NCI-H1417 treated with DMSO at 0.1 percent for 48 hours (cell line): ENCODE measurements at places on chromosomes 7 and 10.

DNA sequence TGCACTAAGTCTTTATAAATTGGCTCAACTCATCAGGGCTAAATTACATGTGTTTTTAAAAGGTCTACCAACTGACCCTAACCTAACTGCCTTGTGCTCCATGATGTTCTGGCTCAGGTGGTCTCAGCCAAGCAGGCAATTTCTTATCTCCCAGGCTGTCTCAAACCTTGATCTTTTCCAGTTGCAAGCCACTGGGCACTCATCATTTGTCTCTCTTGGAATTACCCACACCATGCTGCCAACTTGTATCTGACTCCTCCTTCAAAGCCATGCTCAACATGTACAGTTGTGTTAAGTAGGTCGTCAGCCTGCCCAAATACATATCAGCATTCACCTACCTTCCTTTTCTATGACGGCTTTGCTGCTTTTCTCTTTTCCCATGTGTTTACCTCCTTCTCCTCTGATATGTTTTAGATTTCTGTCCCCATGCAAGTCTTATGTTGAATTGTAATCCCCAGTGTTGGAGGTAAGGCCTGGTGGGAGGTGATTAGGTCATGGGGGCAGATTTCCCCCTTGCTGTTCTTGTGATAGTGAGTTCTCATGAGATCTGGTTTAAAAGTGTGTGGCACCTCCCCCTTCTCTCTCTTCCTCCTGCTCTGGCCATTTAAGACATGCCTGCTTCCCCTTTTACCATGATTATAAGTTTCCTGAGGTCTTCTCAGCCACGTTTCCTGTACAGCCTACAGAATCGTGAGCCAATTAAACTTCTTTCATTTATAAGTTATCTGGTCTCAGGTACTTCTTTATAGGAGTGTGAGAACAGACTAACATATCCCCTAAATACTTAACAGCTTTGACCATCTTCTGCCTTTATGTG, 130.0 kb downstream of the ELAPOR2 start:
- no peak for DNase-seq

DNA sequence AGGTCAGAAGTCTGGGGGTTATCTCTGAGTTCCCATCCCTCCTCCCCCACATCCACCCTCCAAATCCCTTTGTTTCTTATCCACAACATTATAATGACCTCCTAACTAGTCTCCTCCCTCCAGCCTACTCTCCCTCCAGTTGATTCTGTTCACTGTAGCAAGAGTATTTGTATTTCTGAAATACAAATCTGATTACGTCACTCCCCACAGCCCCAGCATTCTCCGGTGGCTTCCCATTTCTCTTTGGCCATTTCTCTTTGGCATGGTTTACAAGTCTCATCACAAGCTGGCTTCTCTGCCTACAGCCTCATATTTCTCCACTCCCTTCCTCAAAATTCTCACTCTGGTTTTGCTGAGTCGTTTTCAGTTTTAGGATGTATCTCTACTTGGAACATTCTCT, 24.6 kb upstream of the MRPS33 start:
- no peak for DNase-seq

DNA sequence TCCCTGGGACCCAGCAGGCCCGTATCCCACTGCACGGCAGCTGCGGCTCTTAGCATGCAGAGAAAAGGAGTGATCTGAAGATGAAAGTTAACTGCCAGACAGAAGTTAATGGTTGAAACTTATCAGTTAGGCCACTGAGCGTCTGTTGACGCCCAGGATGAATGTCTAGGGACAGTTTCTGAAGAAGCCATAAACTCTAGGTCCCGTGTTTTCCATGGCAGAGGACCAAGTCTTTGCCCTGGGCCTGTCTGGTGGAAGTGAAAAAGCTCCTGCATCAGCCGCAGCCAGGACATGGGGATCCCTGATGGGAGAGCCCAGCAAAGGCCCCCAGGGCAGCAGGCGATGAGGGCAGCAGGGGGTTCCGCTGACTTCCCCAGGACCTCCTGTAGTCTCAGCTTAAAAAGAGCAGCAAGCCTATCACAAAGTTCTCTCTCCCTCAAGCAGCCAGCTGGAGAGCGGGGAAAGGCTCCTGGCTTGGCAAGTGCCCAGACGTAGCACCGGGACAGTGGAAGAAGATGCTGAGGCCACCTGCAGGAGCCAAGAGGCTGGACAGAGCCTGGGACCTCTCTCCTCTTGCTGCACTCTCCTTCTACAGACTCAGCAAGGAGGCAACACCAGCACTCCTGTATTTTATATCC, 79.6 kb downstream of the TNS3 start:
- DNase-seq = no peak

- no peak for DNase-seq
These were observed 37.1 kb downstream of the STARD3NL start for GRCh38 chr7:38215115-38215514.

GRCh38 chr10:132497861-132498561, 39.6 kb upstream of the INPP5A start:
- DNase-seq = no peak

- DNase-seq = no peak
These were observed 599.0 kb downstream of the TYW1 start for GRCh38 chr7:67595431-67596180.

GRCh38 chr10:105545101-105545500, 904.0 kb downstream of the SORCS3 start:
- no peak for DNase-seq

- DNase-seq = no peak
These were observed 303.1 kb downstream of the ARHGAP12 start for GRCh38 chr10:31625566-31625965.

GRCh38 chr7:5603241-5604140, 178.0 kb downstream of the RNF216 start:
- no peak for DNase-seq

DNA sequence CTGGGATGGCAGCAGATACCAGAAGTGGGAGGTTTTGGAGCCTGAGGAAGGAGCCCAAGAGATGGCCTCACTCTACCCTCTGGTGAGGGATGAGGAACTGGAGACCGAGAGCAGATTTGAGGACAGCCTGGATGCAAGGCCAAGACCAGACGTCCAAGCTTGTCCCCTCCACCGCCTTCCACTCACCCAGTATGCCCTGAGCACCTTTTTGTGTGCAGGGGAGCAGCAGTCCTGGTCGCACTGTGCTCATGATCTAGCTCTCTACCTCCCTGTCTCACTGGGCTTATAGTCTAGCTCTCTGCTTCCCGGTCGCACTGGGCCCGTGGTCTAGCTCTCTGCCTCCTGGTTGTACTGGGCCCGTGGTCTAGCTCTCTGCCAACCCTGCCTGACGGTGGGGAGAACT, 33.6 kb upstream of the CHST15 start:
- no peak for DNase-seq

GRCh38 chr10:103765981-103766380, 89.4 kb downstream of the SH3PXD2A start:
- no peak for DNase-seq

DNA sequence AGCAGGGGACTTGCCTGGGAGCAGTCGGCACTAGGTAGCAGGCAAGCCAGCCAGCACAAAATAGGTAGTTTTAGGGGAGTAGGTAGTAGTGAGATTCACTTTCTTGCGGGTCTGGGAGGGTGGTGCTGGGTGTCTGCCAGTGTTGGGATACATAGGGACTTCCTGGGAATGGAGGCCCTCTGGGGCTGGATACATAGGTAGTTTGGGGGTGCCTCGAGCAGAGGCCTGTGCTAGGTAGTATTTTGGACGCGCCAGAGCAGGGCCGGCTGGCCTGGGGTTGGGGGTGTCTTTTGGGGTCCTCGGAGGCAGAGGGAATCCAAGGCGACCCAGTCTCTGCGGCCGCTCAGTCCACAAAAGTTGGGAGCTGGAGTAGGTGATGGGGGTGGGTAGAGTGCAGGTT, 2.0 kb upstream of the HOXA3 start:
- DNase-seq = no peak

GRCh38 chr10:133157662-133158436, 2.2 kb upstream of the KNDC1 start:
- no peak for DNase-seq

DNA sequence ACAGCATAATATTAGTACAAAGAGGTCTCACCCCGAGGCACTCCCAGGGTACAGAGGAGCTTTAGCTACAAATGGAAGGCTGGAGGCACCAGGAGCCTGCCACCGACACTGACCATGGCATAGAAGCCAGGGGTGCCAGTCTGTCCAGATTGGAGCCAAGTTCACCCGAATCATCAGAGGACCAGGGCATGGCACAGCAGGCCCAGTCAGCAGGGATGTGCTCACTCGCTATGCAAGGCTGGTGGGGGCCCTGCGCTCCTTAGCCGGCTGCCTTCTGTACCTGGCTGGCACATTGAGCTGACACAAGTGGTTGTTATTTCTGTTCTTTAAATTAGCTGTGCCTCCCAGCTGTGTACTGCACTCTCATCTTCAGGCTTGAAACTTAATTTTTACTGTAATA, 149.3 kb downstream of the TCERG1L start:
- DNase-seq = no peak

DNA sequence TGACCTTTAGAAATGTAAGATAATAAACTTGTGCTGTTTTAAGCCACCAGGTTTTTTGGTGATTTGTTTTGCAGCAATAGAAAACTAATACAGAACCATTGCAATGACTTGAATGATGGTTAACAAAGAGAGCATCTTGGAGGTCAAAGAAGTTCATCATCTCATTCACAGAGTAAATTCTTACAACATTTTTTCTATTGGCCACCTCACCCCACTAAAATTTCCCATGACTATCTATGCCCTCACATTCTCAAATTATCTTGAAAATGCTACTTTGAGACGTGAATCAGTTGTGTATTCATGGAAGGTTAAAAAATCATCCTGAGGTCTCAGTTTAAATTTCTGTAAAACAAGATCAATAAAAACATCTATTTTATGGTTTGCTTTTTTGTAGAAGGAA, 754.2 kb downstream of the SORCS1 start:
- no peak for DNase-seq

- DNase-seq = no peak
These were observed 103.7 kb upstream of the INSYN2A start for GRCh38 chr10:127299956-127300689.

DNA sequence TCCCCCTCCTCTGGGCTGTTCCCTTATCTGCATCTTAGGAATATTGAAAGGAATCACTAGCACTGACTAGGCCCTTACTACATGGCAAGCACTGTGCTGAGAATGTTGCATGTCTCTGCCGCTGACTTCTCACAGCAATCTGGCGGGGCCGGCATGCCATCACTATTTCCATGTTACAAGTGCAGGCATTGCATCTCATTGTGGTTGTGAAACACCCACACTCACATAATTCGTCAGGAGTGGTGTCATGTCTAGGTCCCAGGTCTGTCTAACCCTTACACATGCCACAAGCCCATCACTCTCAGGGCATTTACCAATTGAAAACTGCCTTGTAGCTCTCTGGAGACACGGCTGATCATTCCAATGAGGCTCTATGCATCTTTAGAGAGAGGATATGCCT, 8.5 kb upstream of the IL2RA start:
- DNase-seq = no peak

DNA sequence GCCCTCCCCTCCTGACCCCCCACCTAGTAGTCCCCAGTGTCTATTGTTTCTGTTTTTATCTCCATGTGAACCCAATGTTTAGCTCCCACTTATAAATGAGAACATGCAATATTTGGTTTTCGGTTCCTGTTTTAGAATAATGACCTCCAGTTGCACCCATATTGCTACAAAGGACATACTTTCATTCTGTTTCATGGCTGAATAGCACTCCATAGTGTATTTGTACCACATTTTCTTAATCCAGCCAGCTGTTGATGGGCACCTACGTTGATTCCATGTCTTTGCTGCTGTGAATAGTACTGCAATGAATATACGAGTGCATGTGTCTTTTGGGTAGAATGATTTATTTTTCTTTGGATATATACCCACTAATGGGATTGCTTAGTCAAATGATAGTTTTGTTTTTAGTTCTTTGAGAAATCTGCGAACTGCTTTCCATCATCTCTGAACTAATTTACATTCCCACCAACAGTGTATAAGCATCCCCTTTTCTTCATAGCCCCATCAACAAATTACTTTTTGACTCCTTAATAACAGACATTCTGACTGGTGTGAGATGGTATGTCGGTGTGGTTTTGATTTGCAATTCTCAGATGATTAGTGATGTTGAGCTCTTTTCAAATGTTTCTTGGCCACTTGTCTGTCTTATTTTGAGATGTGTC, 128.4 kb upstream of the PHYHIPL start:
- DNase-seq = no peak

GRCh38 chr7:26735976-26736600, 128.3 kb downstream of the SKAP2 start:
- no peak for DNase-seq

DNA sequence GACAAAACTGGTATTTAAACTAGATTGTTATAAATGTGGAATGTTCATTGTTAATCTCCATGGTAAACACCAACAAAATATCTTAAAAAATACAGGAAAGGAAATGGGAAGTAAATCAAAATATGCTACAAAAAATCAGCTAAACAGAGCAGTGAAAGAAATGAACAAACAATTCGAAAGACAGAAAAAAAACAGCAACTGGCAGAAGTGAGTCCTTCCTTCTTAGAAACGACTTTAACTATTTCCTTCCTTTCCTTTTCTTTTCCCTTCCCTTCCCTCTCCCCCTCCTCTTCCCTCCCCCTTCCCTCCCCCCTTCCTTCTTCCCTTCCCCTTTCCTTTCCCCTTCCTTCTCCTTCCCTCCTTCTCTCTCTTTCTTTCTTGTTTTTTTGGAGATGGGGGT, 12.8 kb downstream of the ZNF248 start:
- no peak for DNase-seq

DNA sequence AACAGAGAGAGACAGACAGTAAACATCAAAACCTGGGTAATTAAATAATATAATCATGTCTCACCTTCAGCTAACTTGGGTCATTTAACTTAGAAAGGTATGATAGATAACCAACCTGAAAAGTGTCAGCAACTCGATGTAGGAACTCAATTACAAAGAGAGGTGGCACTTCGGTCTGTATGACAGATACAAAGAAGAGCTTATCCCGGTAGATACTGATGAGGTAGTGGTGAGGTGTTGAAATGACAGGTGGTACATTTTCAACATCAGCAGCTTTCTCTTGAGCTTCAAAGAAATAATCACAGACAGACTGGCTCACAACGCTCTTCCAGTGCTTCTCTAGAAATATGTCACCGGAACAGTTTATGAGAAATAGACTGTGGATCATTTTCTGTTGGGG, 12.6 kb downstream of the AP3M1 start:
- no peak for DNase-seq

- no peak for DNase-seq
These were observed 668 bp downstream of the GPR37 start for GRCh38 chr7:124764847-124765400.

DNA sequence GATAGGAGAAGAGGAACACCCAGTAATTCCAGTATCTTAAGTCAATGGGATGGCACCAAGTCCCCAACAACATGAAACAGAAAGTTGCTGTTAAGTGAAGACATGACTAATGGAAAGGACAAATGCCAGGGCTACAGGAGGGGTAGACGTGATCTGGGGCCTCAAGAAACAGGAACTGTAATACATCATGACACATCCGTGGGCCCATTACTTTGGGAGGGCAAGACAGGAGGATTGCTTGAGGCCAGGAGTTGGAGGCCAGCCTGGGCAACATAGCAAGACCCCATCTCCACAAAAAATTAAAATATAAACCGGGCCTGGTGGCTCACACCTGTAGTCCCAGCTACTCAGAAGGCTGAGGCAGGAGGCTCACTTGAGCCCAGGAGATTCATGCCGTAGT, 408.6 kb upstream of the PRKCQ start:
- no peak for DNase-seq
